ENCODE measurements at places on chromosomes 7 and 10.

DNA sequence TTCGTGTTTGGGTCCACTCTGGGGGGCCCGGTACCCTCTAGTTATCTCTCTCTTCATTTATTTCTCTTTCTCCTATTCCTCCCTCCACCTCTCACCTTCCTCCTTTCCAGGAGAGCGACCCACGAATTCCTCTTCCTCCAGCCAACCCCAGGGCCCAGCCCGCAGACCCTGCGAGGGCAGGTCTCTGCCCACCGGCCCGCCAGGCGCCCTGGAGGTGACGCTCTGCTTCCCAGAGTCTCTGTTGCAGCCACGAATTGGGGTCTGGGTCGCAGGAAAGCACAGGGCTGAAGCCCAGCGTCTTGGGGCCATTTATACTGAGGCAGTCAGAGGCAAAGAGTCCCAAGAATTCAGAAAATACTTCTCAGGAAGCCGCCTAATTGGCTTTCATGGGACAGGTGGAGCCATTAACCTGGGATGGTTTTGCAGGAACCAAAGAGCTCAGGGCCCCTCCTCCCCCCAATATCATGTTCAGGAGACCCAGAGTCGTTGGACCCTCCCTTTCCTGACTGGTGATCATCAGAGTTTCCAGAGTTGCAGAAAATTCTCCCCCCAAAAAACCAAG lies 2.7 kb upstream of the EN2 start:
- DNase-seq: no peak

DNA sequence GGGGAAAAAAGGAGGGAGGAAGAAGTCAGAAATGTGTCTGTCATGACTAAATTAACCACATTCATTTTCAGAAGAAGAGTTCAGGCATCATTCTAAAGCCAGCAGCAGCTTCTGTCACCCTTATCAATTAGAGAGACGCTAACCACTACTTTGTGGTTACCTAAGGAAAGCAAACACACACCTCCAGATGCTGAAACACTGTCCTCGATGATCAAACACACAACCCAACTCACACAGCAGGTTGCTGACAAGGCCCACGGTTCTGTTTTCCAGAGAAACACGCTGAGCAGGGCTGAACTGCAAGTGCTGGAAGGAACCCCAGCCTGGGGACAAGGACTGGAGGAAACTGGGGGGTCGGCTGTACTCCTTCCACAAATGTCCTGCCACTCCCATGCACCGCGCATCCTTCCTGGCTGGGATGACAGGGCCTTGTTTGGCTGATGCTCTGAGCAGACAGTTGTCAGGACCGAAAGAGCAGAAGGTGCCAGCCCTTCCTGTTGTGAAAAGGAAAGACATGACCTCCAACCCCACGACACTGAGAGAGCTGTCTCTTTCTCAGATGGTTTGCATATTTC lies 36.6 kb downstream of the PRKCQ start:
- DNase-seq: no peak

DNA sequence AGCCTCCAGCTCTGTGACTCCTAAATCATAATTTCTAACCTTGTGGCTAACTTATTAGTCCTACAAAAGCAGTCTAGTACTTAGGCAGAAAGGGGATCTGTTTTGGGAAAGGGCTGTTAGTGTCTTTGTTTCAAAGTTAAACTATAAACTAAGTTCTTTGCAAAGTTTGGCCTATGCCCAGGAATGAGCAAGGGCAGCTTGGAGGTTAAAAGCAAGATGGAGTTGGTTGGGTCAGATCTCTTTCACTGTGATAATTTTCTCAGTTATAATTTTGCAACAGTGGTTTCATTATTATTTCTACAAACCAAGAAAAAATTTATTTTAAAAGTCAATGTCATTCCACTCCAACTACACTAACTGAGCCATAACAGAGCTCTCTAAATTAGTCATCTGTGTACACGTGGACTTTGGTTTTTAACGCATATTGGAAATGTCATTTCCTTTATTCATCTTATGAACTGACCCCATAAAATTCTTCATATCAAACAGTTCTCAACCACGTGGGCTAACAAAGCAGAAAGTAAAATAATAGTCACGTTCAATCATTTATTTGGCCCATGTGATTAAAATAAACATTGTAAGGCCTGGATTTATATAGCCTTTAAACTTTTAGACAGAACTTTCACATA lies 143.2 kb upstream of the C7orf33 start:
- DNase-seq: peak; percentile 51

DNA sequence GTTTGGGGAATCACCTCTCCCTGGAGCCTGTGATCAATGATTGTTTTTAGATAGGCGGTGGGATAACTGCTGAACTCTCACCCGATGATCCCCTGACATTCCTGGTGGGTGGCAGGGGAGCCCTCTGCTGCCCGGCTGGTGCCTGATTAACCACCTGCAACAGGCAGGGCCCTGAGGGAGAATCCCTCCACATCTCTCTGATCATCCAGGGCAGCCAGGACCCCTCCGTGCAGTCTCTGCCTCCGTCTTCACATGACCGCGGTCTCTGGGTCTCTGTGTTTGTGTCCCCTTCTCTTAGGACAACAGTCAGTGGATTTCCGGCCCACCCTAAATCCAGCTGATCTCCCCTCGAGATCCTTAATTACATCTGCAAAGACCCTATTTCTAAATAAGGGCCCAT lies 17.4 kb downstream of the CALML5 start:
- DNase-seq: no peak

DNA sequence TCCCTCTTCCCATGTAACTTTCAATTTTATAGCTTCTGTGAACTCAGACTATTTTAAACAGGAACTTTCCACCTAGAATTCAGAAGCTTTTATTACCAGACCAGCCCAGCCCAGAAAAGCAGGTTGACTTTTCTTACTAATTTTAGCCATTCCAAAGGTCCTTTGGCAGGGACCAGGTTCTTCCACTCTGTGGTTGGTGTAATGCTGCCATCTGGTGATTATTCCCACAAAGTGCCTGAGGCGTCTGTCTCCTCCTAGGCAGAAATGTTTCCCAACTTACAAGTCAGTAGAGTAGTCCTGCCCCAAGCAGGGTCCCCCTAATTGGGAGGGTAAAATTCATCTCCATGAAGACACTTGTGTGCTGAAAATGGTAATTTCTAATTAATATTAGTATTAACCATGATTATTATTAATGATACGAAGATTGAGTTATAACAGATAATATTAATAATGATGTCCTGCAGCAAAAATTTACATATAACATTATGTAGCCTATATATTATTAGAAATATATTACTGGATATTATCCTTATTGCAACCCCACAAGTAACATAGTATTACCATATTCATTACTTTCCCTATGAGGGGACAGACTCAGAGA lies 53.0 kb upstream of the PPP1R17 start:
- DNase-seq: peak; percentile 89

Measured in HT-29 (cell line).